ENCODE measurements at places on chromosomes 5 and 9.
A peak's percentile ranks its signal among the peaks of the same experiment; 100 is the strongest.

- DNase-seq, result no peak
These were observed 2.7 kb upstream of the PCBD2 start for GRCh38 chr5:134902071-134902801.

DNA sequence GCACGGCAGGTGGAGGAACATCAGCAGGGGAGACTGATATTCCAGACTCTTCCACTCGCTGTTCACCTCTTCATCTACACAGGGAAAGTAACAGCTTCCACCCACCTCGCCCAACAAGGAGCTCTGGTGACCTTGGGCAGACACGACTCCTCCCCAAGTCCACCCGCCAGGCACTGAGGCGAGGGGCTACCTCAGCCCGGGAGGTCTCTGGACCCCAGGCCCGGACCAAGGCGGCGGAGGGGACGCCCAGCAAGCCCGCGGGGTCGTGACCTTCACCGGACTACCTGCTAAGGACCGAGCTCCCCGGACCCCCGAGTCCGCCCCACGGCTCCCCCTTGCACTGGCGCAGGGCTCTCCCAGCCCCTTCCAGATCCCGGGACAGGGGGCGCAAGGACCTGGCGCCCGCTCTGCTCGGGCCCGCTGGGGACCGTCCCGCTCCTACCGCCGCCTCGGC is 70.2 kb upstream of the LPCAT1 start:
- DNase-seq, result no peak

DNA sequence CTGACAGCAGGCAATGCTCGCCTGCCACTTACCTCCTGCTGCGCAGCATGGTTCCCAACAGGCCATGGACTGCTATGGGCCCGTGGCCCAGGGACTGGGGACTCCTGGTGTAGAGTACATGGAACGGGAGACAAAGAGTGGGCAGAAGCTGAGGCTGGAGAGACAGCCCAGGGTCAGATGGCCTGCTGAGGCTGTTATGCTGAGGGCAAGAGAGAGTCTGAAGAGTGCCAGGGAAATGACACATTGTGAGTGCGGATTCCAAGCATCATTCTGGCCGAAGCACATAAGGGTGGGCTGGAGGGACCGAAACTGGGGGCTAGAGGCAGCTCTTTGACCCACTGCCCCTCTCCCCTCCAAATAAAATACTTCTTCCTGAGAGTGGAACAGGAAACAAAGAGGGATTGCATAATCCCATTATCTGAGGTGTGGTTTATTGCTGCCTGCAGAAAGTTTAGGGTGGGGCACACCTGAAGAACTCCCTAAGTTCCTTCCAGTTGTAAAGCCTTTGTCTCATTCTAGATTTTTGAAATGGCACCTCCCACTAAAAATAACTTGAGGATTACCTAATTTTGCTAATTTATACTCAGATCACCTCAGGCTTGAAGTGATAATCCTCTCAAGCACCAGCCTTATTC is 158.1 kb downstream of the ATP10B start:
- DNase-seq, result no peak

GRCh38 chr9:88388886-88389605 is 802 bp downstream of the SPIN1 start:
- DNase-seq, result peak; percentile 24

- DNase-seq, result no peak
These were observed 26.3 kb downstream of the OR2V2 start for GRCh38 chr5:181173420-181174342.

GRCh38 chr5:127935398-127935797 is 148.2 kb upstream of the SLC12A2 start:
- no peak for DNase-seq

DNA sequence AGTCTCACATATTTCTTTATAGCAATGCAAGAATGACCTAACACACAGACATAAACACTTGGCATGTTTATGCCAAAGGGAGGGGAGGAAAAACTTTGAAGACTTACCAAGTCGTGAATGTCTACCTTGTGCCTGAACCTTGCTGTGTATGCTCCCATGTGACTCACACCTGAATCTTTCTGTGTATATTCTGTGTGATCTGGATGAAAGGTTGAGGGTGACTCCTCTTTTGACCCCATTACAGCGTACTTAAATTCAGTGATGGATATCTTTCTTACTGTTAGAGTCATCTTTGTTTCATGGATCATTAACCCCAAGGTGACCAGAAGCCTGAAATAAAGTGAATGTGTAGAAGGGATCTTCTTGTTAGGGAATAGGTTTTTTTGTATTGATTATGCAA is 52.9 kb upstream of the PTGER4 start:
- DNase-seq, result no peak

DNA sequence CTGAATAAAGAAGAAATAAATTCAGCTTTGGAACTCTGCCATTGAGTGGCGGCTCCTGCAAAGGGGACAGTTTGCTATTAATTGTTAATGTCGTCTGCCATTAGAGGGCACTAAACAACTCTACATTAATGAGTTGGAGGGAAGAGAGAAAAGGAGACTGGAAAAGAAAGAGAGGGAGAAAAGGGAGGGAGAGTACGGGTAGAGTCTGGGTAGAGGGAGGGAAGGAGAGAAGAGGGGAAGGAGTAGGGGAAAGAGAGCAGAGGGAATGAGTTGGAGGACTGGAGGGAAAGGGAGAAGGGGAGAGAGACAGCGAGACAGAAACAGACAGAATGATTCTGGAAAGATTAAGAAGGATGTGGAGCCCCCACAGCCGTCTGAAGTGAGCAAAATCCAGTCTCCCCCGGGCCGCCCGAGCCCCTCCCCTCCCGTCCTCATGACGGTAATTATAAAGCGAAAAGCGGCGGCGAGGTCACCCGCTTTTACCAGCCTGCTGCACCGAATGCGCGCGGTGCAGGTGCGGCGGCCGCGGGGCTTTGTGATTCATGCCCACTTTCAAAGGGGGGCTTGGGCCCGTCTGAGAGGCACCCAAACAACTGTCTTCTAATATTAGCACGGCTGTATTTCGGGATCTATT is 1.9 kb upstream of the FST start:
- peak; percentile 85 for DNase-seq

DNA sequence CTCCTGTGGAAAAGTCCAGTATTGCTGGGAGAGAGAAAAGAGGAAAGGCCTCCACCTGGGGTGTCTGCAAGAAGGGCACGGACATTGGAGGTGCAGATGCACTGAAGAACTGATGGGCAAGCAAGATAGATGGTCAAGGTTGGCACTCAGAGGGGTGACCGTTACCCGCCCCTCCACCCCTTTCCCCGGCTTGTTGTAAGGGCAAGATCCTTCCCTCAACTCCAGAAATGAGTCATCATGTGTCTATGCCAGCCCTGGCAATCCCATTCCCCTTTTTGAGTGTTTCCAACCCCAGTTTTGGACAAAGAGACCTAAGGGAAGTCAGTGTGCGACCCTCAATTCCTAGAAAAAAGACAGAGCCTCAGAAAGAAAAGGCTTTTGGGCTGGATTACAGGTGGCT is 34.9 kb upstream of the ATP6V1G1 start:
- DNase-seq, result no peak

DNA sequence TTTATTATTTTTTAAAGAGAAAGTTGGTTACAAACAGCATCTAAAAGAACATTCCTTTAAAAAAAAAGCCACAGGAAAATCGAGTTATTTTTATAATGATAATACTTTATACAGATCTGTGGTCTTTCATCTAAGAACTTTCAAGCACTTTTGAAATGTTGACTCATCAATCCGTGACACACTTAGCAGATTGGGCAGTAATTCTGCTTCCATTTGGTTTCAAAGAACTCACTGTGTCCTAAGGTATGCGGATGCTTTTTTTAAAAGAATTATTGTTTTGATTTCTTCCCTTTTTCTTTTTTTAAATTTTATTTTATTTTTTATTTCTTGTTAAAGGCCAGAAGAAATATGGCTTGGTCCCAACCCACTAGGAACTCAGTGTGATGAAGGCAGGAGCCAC is 147.8 kb downstream of the AOPEP start:
- DNase-seq, result no peak

- no peak for DNase-seq
These were observed 29.2 kb downstream of the ANKS6 start for GRCh38 chr9:98767196-98767595.

DNA sequence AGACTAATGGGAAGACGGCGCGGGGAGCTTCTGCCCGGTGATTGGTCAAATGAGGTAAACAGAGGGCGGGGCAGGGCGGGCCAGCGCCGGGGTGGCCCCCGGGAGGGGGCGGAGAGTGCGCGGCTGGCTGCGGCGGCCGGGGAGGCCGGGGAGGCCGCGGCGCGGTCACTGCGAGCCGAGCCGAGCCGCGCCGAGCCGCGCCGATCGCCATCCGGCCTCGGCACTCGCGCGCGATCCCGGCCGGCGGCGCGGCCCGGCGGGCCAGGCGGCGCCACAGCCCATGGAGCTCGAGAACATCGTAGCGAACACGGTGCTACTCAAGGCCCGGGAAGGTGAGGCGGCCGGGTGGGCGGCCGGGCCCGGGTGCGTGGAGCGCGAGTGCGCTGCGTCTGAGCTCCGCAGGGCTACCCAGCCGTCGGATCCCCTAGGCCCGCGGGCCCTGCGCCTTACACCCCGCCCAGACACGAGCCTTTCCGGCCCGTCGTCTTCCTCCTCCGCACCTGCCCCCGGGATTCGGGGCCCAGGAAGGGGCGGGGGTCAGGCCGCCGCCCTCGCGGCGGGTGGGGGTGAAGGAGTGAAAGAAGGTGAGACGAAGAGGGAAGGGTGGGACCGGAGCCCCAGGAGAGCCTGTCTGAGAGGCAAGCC is at the start of gene GRK6:
GRK6 (plus strand) TSS at position 111 of the 645 bp plus-strand sequence; CDS start at position 281, 170 bp downstream.
- peak; percentile 31 for DNase-seq

GRCh38 chr9:79637177-79637925 is 65.6 kb downstream of the TLE4 start:
- no peak for DNase-seq

DNA sequence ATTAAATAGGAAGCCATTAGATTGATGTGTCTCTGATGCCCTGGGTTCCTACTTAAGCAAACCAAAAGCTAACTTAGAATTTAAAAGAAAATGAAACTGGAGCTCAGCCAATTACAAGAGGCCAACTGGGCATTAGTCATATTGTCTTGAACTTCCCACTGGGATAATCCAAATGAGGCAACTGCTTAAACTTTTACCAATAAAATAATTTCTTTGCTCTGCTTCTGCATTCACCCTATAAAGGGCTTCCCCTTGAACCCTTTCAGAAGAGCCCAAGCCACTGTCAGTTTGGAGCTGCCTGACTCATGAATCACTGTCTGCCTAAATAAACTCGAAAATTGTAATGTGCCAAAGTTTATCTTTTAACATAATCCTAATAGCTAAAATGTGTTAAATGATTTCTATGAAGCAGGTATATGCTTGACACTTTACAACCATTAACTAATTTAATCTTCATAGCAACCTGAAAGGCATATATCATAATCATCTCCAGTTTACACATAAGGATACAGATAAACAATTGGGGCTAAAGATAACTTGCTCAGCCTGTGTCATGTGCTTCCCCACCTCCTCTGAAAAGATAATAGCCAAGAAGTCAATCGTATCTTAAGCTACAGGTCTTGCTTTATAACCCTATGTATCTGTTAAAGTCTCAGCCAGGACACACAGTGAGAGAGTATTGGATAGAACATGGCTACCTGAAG is 11.5 kb downstream of the GPR150 start:
- DNase-seq, result no peak

- no peak for DNase-seq
These were observed 78.2 kb downstream of the ALDH7A1 start for GRCh38 chr5:126516852-126517251.

DNA sequence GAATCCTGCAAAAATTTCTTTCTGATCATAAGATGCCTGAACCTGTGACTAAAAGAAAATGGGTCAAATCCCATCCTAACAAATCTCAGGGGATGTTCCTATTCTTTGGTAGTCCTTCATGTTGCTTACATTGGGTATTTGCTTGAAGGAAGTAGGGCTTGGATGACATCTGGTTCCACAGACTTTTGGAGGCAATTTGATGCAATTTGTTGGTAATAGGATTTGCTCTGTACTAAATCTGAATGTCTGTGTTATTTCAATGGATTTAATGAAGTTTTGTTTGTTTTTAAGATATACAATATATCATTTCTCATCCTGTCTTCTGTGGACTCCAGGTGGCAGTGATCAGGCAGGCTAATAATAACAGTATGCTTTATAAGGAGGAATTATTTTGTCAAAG is 457.9 kb downstream of the ZSWIM6 start:
- no peak for DNase-seq

DNA sequence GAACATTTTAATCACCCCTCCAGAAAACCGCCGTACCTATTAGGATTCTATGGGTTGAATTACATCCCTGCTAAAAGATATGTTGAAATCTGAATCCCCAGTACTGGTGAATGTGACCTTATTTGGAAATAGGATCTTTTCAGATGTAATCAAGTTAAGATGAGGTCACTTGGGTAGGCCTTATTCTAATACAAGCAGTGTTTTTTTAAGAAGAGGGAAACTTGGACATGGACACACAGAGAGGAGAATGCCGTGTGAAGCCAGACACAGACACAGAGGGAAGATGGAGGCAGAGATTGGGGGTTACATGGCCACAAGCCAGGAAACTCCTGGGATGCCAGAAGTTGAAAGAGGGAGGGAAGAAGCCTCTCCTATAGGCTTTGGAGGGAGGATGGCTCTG is 183.5 kb downstream of the GNA14 start:
- DNase-seq, result no peak

- DNase-seq, result no peak
These were observed 1.3 kb upstream of the DMRT3 start for GRCh38 chr9:974996-975739.
